Stimulated activated CD8-positive, alpha-beta memory T cell treated with anti-CD3 and anti-CD28 coated beads, Interleukin-4, amount 100 ng/mL, for 4 hours (primary cell): ENCODE measurements at places on chromosomes 4 and X.

- DNase-seq, result no peak
Observed at GRCh38 chrX:97401154-97401553, 517.4 kb downstream of the RPA4 start.

GRCh38 chrX:107551546-107551945 is 76.8 kb upstream of the PRPS1 start:
- no peak for DNase-seq

- no peak for DNase-seq
Observed at GRCh38 chrX:574830-575229, 55.8 kb upstream of the SHOX start.

DNA sequence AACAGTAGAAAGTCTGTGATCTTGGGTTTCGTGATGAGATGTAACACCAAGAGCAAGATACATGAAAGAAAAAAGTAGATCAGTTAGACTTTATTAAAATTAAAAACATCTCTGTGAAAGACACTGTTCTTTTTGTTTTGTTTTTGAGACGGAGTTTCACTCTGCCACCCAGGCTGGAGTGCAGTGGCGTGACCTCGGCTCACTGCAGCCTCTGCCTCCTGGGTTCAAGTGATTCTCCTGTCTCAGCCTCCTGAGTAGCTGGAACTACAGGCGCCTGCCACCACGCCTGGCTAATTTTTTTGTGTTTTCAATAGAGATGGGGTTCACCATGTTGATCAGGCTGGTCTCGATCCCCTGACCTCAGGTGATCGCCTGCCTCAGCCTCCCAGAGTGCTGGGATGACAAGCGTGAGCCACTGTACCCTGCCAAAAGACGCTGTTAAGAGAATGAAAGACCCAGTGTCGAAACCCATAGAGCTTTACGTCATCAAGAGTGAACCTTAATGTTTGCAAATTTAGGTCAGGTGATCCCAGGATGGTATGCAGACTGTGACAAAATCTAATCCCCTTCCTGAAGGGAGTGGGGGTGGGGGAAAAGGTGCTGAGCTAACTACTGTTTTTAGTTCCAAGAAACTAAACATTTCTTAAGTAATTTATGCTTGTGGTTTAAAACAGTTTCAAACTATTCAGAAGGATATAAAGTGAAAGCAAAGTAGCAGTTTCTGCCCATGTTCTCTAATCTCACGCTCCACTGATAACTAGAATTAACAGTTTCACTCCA is 8.0 kb downstream of the OFD1 start:
- no peak for DNase-seq

- no peak for DNase-seq
Observed at GRCh38 chr4:120753854-120754253, 168.7 kb downstream of the PRDM5 start.

GRCh38 chr4:160251522-160252170 is 1148.8 kb downstream of the RAPGEF2 start:
- DNase-seq, result no peak

GRCh38 chr4:26870576-26871262 is 10.1 kb downstream of the STIM2 start:
- no peak for DNase-seq

DNA sequence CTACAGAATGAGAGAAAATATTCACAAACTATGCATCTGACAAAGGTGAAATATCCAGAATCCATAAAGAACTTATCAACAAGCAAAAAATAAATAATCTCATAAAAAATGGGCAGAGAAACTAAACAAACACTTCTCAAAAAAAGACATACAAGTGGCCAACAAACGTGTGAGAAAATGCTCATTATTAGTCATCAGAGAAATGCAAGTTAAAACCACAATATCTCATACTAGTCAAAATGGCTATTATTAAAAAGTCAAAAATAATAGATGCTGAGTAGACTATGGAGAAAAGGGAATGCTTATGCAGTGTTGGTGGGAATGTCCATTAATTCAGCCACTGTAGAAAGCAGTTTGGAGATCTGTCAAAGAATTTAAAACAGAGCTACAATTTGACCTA is 533.3 kb downstream of the TMA16 start:
- no peak for DNase-seq

GRCh38 chr4:41949531-41949930 is 14.3 kb downstream of the TMEM33 start:
- no peak for DNase-seq

- no peak for DNase-seq
Observed at GRCh38 chr4:3406431-3406830, 35.3 kb upstream of the HGFAC start.

DNA sequence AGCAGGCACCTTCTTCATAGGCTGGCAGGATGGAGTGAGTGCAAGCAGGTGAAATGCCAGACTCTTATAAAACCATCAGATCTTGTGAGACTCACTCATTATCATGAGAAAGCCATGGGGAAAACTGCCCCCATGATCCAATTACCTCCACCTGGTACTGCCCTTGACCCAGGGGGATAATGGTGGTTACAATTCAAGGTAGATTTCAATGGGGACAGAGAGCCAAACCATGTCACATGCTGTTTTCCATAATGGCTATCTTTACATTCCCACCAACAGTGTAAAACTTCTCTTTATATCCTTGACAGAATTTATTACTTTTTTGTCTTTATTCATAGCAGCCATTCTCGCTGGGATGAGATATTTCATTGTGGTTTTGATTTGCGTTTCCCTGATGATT is 663.0 kb upstream of the AGA start:
- DNase-seq, result no peak

- DNase-seq, result no peak
Observed at GRCh38 chr4:47617607-47618006, 132.5 kb downstream of the ATP10D start.

GRCh38 chrX:64152857-64153256 is 52.7 kb downstream of the AMER1 start:
- DNase-seq, result no peak
